Skeletal muscle cell (primary cell): ENCODE measurements at places on chromosomes 5 and 9.

- no peak for DNase-seq
These were observed 561.1 kb downstream of the PDE4D start for GRCh38 chr5:59332236-59332973.

GRCh38 chr5:132495667-132496190 is 5.2 kb upstream of the IRF1 start:
- DNase-seq = peak; percentile 77

DNA sequence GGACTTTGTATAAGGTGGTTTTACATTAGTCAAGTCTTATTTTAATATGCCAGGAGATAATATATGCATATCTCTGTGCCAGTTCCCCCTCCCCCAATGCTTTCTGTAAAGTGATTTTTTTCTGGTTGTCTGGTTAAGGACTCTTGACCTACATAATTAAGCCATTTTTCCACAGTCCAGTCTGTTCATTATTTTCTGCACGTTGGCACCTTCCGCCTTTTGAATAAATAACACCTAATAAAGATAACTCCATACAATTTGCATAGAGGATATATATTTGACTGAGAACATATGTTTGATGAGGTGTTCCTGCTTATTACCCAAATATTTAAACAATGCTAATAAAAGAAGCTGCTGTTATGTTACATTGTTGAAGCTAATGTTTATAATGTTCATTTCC is 320.9 kb downstream of the DMAC1 start:
- no peak for DNase-seq

DNA sequence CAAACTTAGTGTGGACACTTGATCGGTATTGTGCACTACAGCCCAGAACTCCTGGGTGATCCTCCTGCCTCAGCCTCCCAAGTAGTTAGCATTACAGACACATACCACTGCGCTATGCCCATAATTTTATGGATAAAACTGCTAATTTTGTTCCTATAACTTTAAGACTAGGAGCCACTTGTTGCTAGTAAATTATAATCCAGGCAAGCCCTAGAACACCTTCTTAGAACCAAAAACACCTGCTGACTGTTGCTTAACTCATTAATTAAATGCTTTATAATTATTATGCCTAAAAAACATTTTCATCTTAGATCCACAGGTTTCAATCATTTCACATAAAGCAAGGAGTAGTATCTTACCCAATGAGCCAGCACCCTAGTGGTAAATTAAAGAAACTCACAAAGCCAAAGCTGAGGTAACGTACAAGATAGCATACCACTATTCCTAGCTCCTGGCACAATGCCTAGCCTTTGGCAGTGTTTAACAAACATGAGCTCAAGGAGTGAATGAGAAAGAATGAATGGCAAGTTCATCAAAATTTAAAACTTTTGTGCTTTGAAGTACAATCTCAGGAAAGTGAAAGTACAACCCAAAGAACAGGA is 5.4 kb downstream of the MRPS27 start:
- DNase-seq = no peak

DNA sequence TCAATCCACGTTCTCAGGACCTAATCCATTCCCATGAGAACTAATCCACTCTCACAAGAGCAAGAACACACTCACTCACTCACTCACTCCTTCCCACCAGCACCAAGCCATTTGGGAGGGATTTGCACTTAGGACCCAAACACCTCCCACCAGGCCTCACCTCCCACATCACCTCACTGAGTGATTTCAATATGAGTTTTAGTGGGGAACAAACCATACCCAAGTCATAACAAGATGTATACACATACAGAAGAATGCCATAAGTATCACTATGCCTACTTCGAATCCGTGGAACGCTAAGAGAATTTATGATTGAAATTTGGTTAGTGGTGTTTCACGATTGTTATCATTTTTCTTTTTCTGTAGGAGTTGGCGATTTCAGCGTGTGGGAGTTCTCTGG is 29.3 kb upstream of the CTSL start:
- DNase-seq = no peak

DNA sequence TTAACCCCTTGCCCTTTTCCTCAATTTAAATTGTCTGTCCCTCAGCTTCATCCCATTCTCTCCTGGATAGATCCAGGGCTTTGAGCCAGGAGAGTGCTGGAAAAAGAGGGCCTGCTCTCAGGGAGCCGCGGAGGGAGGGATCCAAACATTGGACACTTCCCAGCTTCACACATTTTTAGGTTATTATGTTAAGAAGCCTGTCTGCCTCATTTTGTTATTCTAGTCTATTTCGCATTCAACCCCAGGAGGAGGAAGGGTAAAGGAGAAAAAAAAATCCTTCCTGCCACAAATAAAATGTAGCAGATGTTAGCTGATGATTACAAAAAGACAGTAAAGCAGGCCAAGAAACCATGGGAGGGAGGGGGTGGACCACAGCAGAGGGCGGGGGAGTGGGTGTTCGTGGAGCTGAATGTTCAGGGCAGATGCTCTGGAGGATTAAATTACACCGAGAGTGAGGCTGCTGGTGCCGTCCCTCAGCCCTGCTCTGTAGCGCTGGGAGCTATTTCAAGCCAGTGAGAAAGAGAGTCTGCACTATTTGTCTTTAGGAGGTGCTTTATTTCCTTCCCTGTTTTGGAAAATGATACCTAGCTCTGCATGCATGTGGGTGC is 60.6 kb upstream of the ZFR start:
- DNase-seq = peak; percentile 97

GRCh38 chr5:37846786-37847310 is 7.0 kb upstream of the GDNF start:
- DNase-seq = no peak

DNA sequence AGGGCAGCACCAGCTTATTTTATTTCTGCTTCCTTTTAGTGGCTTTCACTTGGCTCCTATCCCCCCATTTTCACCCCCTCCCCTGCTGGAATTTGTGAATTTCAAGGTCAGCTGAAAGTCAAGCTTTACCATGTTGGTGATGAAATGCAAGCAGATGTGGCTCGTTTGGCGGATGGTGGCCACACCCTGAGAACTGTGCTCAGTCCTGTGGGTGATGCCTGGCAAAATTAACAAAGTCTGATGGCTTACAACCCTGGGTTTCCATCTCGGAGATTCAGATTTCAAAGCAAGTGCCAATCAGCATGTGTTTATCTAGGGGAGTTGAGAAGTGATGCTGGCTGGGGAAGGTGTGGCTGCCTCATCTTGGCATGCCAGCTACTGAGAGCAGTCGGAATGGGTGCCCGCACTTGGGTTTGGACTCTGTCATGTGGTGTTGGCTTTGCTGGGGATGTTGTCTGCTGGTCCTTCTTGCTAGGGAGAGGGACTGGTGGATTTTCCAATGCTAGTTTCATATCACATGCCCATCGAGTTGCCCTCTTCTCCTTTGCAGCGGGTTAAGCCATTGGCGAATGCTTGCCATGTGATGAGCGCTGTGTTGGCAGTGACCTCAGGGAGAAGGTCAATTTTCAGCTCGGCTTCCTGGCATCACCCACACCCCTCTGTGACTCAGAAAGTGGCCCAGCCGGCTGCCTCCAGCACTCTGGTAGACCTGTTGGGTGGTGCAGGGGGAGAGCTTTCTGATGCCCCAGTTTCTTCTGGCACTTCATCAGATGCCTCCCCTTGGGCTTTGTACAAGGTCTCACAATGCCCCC is 77.0 kb upstream of the PITX1 start:
- DNase-seq = no peak

- no peak for DNase-seq
These were observed 2.5 kb downstream of the TMCO6 start for GRCh38 chr5:140641716-140642115.

GRCh38 chr9:3578786-3579185 is 53.0 kb upstream of the RFX3 start:
- DNase-seq = peak; percentile 60

GRCh38 chr9:120583958-120584369 is 4.0 kb upstream of the CDK5RAP2 start:
- peak; percentile 66 for DNase-seq

GRCh38 chr5:158466191-158466590 is 607.2 kb upstream of the CLINT1 start:
- DNase-seq = no peak

- no peak for DNase-seq
These were observed 100.6 kb upstream of the ADAMTS19 start for GRCh38 chr5:129359450-129359849.

GRCh38 chr9:15355669-15356068 is 48.7 kb upstream of the TTC39B start:
- no peak for DNase-seq

DNA sequence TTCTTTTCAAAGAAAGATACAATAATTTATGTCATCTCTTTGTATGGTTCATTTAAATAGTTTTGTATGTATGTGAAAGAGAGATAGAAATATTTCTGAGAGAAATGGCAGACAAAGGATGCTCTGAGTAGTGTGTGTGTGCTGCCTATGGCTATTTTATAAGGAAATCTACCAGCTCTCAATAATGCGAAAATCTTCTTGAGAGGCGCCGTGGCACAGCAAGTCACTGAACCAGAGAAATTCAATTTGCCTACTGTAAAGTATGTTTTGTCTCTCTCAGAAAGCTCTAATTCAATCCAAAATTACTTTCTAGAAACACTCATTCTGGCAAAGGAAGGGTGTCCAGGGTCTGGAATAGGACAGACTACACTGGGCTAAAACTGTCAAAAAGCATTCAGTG is 1981.1 kb downstream of the EFNA5 start:
- DNase-seq = no peak

- no peak for DNase-seq
These were observed 173.6 kb upstream of the MAP3K1 start for GRCh38 chr5:56641635-56642260.

DNA sequence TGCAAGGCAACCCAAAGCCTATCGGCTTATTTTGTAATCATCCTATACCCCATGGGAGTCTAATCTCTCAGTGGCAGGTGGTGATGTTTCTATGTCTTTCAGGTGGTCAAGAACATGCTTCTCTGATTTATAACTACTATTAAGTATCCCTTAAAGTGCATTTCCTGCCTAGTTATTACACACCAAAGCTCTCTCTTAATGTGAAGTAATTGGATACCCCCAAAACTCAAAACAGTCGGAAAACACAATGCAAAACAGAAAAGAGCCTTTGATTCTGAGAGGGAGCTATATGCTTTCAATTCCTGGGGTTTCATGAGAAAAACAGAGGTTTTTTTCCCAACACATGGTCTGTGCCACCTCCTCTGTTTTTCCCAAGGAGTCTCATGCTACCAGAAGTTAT is 416.4 kb downstream of the CSNK1G3 start:
- no peak for DNase-seq

DNA sequence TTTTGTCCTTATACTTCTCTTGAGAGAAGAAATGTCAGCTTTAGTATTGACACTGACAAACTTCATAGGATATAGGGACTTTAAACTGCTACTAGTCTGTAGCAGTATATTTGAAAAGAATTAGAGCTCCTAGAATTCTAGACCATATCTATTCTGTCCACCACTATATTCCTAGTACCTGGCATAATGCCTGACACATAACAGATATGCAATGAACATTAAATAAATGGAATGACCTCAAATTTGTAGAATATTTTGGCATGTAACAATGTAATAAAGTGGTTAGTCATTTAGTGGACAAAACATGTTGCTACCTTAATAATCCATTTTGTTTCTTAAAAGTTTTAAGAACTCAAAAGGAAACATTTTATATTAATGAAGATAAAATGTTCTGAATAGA is 57.5 kb downstream of the HOMER1 start:
- no peak for DNase-seq

GRCh38 chr9:13550519-13550918 is 271.0 kb upstream of the MPDZ start:
- DNase-seq = no peak

- DNase-seq = peak; percentile 4
These were observed 3.6 kb downstream of the CAMK4 start for GRCh38 chr5:111227801-111228200.

- no peak for DNase-seq
These were observed 1.1 kb upstream of the UBAP2 start for GRCh38 chr9:34049630-34050384.

- DNase-seq = no peak
These were observed 1.4 kb upstream of the PHF24 start for GRCh38 chr9:34956648-34957047.

DNA sequence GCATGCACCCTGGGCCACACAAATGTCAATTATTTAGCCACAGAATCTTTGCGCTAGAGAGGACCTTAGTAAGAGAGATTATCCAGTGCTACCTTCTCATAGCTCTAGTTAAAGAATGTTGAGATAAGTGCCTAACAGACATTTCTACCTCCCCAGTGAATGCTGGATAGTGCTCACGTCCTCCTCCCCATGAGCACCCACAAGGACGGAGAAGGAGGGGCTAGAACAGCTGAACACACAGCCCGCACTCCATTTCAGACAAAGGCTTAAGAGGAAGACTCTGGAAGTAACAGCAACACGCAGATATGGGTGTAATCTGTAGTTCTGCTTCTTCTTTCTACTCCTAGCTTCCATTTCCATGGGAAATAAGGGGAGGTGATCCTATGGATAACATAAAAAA is 120.5 kb downstream of the FEM1C start:
- DNase-seq = no peak

GRCh38 chr9:111886983-111887718 is 9.5 kb upstream of the UGCG start:
- no peak for DNase-seq

GRCh38 chr5:172564188-172564587 is 76.9 kb upstream of the NEURL1B start:
- DNase-seq = no peak

- DNase-seq = no peak
These were observed 45.1 kb upstream of the TRIO start for GRCh38 chr5:14097998-14098471.

DNA sequence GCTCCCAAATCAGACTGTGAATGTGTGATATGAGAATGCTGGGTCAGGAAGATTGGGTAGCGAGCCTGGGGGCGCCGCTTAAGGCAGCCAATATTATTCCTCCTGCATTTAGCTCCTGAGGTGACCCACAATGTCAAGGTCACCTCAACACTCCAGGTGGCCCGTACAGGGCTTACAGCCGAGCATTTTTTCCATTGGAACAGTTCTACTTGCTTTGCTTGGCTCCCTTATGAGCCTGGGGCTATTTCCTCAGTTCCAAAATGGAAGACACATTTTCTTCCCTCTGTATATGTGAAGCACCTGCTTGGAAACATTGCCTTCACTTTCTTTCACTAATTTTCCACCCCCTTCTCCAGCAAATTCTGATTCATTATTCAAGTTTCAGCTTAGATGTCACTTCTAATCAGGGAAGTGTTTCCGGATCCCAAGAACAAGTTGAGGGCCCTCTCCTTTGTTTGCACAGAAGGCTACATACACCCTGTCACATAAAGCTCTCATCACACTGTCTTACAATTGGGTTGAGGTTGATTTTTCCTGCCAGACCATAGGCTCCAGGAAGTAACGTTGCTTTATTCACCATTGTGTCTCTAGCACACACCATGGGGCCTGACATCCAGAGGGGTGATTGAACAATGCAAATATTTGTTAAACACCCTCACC is 330.2 kb downstream of the PIK3R1 start:
- DNase-seq = no peak

DNA sequence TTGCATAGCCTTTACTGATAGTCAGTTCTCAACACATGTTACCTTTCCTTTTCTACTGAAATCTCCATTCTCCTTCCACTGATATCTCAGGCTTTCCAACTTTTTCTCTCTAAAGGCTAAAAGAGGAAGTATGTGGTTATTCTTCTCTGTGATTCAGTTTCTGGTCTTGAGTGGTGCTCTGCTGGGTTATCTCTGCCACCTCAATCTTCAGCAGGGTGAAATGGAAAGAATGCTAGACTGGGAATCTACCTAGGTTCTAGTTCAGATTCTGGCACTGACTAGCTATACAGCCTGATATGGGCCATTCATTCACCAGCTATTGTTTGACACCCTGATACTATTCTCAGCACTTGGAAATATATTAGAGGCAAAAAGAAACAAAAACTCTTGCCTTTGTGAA is 124.9 kb upstream of the GRIA1 start:
- no peak for DNase-seq
